ENCODE measurements at places on chromosomes 7 and 10.
A peak's percentile ranks its signal among the peaks of the same experiment; 100 is the strongest.

- no peak for DNase-seq
Measured at GRCh38 chr7:107359520-107360316, 110.1 kb upstream of the GPR22 start.

GRCh38 chr7:12570534-12571461 lies at the start of gene SCIN:
SCIN (plus strand) TSS chr7:12570720; CDS start chr7:12570787, 67 bp downstream.
- no peak for DNase-seq

GRCh38 chr10:88793712-88794299 lies 8.7 kb upstream of the LIPM start:
- DNase-seq = no peak

GRCh38 chr10:55550236-55550635 lies 749.2 kb upstream of the PCDH15 start:
- DNase-seq = no peak

DNA sequence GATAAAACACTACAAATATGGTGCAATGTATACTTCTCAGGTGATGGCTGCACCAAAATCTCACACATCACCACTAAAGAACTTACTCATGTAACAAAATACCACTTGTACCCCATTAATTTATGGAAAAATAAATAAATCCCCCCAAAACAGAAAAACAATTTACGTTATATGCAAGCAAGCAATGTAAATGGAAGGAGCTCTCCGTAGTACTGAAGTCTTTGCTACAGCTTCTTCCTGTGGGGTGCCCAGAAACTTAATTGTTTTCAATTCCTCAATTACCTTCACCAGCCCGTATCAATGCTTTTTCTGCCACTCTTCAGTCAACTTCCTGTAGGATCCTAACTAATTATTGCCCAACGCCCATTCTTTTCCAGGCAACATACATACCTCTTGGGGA lies 138.1 kb downstream of the RELN start:
- DNase-seq = no peak

DNA sequence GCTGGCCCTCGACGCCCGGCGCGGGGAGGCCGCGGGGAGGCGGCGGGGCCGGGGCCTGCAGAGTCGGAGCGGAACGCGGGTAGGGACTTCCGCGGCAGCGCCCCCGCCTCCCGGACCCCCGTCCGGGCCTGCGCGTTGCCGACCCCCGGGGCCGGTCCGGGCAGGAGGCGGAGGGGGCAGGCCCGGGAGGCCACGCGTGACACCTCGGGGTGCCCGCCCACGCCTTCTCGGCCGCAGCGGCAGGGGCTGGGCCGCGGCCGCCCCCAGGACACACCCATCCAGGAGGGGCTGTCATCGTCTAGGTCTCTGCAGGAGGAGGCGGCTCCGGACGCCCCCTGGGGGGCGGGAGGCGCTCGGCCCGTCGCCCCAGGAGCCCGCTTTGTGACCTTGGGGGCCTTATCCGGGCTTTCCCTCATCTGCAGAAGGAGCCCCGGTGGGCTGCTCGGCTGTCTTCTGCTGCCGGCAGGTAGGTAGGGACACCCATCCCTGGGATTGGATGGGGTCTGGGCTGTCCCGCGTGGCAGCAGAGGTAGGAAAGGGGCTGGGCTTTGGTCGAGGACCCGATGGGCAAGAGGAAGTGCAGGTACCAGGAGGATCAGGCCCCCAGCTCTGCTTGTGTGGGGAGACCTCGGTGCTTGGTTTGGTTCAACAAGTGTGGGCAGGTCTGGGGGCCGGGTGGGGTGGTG lies 569 bp downstream of the ZNF316 start:
- DNase-seq = peak; percentile 51

GRCh38 chr7:27661811-27662489 lies 733 bp downstream of the HIBADH start:
- DNase-seq = no peak

GRCh38 chr7:49778731-49779270 lies 5.4 kb downstream of the VWC2 start:
- no peak for DNase-seq

DNA sequence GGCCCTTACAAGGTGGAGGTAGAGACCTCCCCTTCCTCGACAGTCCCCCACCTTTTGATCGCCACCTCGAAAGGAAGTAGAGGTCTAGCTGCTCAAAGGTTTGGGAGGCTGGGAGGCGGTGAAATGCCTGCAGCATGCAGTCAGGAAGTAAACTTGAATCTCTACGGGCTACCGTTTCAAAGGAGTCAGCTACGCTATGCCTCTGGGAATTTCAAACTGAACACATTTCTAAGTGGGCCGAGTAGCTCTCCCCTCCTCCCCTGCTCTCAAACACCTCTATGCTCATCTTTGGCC lies 68.0 kb downstream of the CXCL12 start:
- no peak for DNase-seq

DNA sequence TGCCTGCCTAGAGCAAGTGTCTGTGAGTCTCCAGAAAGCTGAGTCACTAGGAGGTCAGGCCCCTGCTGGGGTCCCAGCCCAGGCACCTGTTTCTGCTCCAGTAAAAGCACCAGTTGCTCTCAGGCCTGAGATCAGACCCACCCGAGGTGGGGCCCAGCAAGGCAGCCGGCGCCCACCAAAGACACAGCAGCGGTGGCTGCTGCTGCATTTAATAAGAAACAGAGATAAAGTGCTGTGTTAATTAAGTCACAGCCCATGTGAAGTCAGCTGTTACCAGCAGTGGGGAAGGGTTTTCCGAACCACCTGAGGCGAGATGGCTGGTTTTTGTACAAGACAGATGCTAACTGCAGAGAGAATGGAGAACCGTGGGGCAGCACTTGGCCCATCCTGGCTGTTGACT lies 12.1 kb upstream of the LRRC18 start:
- no peak for DNase-seq

- no peak for DNase-seq
Measured at GRCh38 chr7:22833957-22834356, 11.3 kb upstream of the TOMM7 start.

DNA sequence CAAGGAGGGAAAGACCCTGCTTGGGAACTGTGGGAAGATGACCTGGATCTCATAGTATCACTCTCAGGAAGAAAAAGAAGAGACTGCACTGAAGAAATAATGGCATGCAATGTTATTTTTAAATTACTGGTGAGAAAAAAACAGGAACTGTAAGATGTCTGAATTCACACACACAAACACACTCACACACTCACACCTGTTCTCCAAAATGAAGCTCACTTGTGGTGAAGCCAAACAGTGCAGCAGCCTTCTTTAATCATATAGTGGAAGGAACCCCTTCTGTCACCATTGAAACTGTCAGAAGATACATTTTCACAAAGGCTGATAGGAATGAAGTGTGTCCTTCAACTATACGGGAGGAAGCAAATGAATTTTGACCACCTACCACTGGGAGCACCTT lies 156.5 kb upstream of the GHITM start:
- DNase-seq = no peak

GRCh38 chr7:142901426-142902259 lies 16.1 kb upstream of the TRPV6 start:
- no peak for DNase-seq

DNA sequence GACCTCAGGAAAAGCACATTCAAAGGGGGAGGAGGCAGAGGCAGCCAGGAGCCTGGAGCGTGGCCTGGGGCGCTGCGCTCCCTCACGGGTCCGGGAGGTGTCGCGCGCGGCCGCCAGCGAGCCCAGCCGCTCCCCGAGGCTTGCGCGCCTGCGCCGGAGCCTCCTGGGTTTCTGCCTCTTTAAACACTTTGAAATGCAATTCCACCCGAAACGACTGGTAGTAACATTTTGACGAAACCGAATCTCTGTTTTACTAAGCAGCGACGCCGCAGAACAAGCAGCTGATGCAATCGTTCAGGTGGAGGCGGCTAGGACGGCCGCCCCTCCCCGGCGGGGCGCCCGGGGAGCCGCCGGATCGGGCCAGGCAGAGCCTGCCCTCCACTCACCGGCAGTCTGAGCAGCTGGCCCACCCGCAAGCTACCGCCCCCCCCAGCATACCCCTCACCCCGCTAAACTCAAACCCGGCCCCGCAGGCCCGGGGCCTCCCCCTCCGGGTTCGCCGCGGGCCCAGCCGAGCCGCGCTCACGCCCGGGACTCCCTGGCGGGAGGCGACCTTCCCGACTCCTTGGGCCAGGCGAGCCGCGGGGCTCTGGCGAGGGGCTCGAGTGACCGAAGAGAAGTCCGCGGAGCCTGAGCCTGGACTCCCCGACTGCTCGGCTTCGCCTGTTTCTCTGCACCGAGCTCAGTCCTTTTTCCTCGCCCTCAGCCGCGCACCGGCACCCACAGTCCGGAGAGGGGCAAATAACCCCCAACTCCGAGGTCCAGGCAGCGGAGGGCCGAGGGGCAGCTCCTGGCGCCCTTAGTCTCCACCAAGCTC lies 3.2 kb downstream of the MKX start:
- peak; percentile 66 for DNase-seq

GRCh38 chr10:19874791-19875190 lies 58.6 kb downstream of the PLXDC2 start:
- no peak for DNase-seq

DNA sequence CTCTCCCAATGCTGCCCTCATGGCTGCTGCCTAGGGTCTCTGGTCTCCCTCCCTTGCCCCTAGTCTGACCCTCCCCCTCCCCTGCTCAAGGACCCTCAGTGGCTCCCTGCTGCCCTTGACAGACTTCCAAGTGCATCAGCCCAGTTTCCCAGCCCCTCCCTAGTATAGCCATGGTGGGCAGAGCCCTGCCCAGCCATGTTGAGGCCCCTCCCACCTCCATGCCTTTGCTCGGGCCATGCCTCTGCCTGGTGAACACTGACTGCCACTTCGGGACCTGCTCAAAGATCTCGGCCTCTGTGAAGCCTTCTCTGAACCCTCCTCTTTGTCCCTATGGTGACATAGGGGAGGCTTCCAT lies 73.2 kb downstream of the MYL10 start:
- DNase-seq = no peak

- DNase-seq = no peak
Measured at GRCh38 chr10:557792-558328, 131.6 kb downstream of the DIP2C start.

DNA sequence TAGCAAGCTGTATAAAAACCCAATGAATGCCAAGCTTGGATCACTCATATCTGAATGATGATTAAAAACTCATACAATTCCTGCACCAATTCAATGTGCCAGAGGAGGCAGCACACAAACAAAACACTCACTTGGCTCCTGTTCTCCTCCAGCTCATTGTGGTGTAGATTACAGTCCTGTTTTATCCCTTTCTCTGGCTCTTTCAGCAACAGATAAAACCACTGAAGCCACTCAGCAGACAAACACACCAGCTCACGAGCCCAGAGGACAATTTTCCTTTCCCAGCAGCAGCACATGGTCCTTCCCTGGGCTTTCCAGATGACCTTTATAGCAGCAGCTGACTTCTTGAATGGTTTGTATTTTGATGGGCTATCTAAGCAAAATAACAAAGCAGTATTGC lies 107.3 kb upstream of the STARD3NL start:
- DNase-seq = no peak

- no peak for DNase-seq
Measured at GRCh38 chr7:120994512-120995410, 6.2 kb downstream of the CPED1 start.

DNA sequence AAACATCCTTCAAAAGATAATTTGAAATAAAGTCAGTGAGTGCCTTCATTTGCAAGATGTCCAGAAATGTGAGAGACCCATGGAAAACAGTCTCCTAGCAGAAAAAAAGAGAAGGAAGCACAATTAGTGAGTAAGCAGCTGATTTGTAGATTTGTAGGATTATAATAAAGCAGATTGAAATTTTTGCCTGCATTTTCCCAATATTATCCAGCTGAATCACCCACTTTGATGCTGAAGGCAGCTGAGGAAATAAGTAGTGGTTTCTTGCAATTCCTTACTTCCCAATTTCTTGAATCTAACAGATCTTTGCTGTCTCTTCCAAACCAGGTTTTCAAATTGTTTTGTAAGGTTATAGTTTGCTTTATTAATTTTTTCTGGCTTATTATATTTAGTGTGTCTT lies 181.4 kb downstream of the GNAT3 start:
- no peak for DNase-seq

GRCh38 chr10:12709000-12709401 lies 292.5 kb downstream of the CCDC3 start:
- DNase-seq = no peak

GRCh38 chr7:121196286-121196685 lies 132.5 kb upstream of the WNT16 start:
- no peak for DNase-seq

- no peak for DNase-seq
Measured at GRCh38 chr7:22143491-22143890, 197.8 kb upstream of the CDCA7L start.

DNA sequence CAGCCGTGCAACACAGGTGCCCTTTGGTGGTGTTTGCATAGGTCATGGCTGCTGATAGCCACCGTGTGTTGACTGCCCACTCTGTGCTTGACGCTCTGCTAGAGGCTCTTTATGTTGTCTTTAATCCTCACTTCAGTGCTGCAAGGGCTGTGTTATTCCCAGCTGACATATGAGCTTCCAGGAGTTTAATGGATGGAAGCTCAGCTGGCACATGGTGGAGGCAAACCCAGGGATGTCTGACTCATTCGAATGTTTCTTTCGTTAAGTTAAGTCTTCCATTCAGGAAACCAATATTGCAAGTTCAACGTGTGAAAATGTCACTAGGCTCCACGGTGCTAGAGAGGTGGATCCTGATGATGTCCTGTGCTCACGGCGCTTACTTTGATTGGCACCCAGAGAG lies 378.4 kb downstream of the DPP6 start:
- DNase-seq = no peak

DNA sequence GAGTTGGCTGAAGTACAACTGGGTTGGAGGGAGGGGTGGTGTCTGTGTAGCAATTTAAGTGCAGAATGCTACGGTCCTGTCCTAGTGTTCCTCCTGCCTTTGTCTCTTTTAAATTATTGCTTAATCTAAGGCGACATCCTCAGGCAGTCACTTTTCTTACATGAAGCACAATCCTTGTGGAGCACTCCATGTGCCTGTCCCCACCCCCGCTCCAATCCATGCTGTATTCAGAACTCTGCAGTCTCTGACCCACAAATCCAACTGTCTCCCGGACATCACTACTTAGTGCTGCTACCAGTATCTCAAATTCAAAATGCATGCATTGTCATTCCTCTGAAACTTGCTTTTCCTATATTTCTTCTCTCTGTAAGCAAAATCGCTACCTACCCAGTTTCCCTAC lies 91.4 kb upstream of the FAM133B start:
- DNase-seq = no peak

DNA sequence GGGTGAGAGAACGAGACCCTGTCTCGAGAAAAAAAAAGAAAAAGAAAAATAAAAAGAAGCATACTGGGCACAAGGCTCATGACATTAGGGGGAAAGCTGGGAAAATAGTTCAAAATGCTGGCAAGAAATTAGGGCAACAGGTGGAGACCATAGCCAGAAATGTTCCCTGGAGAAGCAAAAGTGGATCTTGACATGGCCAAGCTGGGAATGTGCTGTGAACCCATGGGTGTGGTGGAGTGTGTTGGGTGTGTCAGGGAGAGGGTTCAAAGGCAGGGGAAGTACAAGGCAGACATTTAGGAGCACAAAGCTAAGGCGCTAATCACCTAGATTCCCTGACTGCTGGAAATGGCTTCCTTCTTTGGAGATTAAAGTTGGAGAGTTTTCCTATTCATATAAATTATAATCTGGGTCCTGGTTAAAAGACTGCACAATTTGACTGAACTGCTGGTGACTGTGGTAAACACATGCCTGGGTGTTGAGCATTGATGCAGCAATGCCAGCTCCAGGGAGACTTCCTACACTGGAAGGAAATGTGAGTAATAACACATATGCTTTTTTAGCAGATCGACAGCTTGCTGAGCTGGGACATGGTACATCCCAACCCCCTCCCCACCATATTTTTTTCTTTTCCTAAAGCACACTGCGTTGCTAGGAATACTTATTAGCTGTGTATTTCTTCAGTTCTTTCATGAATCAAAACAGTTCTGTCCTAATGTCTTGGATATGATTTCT lies 70.1 kb upstream of the ARHGAP21 start:
- DNase-seq = no peak

All from effector memory CD8-positive, alpha-beta T cell (primary cell).